ENCODE measurements at places on chromosomes 7 and 10.

- no peak for DNase-seq
Measured at GRCh38 chr7:134355927-134356326, 39.2 kb upstream of the SLC35B4 start.

DNA sequence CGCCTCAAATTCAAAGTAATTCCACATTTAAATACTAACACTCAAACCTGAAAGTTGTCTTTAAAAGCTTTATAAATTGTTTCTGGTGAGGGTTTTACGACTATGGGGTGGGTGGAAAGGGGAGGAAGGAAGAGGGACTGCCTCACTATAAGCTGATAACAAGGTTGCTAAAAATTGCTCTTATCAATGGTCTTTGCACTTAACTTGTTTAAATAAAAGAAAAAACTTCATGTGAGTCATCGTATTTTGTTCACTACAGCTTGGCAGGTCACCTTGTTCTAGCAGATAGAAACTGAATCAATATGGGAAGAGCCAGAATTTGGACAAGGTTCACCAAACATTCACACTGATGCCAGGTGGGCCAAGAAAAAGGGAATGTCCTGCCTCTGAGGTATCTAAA is 129.2 kb downstream of the TES start:
- DNase-seq, result no peak

DNA sequence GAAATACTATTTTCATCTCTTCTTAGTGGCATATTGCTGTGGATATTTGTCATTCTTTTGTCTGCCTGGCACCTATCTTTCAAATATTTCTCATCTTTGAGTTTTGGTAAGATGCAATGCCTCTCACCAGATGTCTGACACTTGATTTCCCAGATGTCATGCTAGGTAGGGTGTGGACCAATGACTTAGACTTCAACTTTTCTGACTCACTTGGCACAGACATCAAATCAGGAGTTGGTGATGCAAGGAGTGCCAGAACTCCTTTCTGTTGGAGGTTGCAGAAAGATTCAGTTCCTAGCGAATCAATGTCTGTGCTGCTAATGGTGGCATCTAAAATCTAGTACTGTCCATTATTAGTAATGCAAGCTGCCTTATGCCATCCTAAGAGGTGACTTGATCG is 216.9 kb upstream of the FERD3L start:
- no peak for DNase-seq

DNA sequence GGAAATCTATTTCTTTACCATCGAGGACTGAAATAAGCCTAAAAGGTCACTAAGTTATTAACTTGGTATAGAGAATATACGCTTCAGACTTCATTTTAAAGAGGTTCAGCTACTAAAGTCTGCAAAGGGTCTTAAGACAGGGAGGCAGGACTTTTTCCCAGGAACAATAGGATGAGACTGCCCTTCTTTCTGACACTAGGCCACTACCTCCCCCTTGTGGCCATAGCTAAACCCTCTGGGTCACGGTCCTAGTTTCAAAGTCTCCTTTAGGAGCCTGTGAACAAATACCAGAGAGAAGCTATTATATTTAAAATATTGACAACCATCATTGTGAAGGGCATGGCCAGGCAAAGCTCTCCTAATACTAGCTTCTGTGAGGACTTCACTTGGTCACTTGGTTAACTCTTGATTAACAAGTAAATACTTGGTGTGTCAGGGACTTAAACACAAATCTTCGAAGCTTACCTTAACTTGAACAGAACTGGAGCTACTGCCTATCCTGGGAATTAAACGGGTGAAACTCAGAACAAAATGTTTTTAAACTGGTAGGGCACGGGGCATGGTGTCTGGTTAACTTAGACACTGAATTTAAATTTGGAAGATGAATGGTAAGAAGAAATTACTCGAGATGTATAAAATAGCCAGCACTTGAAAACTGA is 75.6 kb downstream of the CCDC6 start:
- no peak for DNase-seq

- no peak for DNase-seq
Measured at GRCh38 chr10:71075759-71076472, 136.5 kb upstream of the UNC5B start.

GRCh38 chr7:122468945-122469344 is 164.4 kb upstream of the FEZF1 start:
- no peak for DNase-seq

DNA sequence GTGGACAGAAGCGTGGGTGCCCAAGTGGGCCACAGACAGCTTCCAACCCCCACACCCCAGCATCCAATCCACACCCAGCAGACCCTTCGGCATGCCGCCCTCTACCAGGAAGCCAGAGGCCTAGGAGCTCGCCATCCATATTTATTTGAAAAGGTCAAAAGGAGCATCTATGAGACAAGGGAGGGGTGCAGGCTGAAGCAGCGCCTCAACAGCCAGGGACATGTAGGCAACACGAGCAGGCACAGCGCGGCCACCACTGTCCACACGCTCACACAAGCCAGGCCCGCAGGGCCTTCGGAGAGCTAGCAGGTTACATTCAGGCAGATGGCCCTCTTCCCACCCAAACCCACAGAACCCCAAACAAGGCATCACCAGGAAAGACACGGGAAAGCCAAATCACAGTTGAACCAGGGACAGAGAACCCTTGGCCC is 34.6 kb downstream of the PSAP start:
- DNase-seq, result no peak

DNA sequence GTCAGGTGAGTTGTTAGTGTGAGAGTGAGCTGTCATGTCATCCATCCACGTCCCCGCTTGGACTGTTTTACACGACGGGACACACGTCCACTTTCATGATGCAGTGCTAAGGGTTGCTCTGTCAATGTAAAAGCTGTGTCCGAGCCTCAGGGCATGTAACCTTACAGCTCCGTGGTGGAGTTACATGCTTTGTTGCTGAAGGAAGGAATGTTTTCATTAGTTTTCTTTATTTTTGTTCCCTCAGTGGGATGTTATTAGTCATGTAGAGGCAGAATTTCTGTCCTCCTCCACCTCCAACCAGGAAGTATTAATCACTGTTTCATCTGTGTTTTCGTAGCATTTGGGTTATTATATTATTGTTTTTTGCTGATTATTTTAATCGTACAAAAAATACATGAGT is 88.6 kb downstream of the NRG3 start:
- DNase-seq, result no peak

- peak; percentile 57 for DNase-seq
Measured at GRCh38 chr10:33134011-33134751, 176.2 kb upstream of the ITGB1 start.

GRCh38 chr7:49692516-49692915 is 80.9 kb upstream of the VWC2 start:
- DNase-seq, result no peak

DNA sequence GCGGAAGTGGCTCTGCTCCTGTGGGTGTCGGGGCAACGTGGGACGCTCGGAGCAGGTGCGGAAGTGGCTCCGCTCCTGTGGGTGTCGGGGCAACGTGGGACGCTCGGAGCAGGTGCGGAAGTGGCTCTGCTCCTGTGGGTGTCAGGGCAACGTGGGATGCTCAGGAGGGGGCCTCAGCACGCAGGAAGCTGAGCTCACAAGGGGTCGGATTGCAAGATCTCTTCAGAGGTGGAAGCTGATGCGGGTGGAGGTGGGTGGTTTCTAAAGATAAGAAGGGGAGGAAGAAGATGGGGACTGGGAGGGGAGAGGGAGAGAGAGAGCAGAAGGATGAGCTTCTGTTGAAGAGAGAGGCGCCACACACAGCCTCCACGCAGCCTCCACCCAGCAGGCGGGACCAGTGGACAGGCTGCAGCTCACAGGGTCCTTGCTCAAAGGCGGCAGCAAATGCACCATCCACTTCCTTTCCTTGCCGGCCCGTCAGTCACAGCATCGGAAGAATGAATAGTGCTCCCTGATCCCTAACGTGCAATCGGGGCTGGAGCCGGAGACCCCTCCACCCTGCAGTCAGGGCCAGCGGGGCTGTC is 78.7 kb downstream of the PTPRN2 start:
- no peak for DNase-seq

DNA sequence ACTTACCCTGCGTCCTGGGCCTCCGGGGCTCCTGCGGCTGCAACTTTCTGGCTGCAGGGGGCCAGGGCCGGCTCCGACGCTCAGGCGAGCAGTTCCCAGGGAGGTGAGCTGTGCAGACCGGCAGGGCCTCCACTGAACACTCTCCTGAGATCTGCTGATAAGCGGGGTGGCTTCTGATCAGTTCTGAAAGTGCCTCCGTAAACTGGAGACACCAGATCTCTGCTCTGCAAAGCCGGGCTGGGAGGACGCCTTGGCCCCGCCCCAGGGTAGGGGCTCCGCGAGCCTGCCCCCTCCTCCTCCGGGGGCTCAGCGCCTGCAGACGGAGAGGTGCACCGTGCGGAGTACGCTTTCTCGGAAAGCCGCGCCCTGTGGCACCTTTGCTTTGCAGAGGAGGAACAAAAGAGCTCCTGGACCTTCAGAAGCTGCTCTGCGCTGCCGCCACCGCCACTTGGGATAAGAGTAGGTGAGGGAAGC is 141.3 kb upstream of the VKORC1L1 start:
- DNase-seq, result no peak

DNA sequence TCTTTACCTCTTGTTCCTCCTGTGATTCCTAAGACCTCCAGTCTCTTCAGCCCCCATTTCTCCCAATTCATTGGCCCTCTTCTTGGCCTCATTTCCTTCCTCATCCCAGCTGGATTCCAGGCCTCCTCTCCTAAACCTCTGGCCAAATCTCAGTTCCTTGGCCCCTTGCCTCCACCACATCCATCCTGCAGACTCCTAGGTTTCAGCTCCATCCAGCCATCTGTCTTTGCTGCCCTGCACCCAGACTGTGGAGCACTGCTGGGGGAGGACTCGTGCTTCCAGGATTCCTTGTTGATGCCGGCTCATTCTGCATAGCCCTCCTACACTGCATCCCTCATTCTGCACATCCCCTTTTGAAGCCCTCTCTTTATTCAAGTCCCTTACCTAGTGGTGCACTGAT is 6.7 kb downstream of the PLAC9 start:
- no peak for DNase-seq

- DNase-seq, result no peak
Measured at GRCh38 chr10:30917789-30918188, 113.9 kb downstream of the ZNF438 start.

DNA sequence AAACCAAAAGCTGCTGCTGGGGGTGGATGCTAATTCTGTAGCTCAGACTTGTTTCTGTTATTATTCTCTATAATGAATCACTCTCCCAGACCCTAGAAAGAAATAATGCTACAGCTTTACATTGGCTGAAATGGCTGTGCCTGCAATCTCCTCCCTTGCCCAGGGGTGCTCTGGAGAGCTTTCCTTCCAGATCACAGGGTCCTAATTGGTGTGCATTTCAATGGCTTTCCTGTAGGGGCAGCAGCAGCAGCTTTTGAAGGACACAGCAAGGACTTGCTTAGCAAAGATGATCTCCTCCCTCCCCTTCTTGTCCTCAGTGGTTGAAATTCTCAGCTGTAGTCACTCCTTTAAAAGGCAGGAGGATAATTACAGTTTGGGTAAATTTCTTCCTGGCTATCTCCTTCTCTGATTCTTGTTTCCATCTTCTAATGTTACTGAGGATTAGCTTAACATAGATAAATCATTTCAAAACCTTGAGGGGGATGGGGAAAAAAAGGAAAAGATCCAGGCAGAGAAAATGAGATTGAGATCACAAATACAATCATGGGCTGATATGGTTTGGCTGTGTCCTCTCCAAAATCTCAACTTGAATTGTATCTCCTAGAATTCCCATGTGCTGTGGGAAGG is 120.2 kb upstream of the CTTNBP2 start:
- no peak for DNase-seq

GRCh38 chr7:141992156-141992555 is 3.5 kb upstream of the MGAM start:
- DNase-seq, result no peak

- no peak for DNase-seq
Measured at GRCh38 chr7:138278601-138279000, 181.5 kb upstream of the TRIM24 start.

DNA sequence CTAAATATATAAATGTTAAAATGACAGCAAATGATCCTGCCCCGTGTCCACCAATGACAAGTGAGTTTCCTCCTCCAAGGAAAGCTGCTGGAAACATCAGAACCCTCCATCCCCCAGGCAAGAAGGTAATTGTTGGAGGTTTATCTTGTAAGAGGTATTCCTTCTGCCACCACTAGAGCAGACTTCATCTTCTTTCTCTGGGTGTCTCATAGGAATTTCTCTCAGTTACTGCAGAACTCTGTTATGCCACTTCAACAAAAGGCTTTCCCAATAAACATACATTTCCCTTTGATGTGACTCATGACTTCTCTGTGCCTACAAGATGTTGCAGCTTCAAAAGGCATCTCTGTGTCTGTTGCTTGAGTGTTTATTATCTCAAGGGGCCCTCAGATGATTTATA is 279.1 kb downstream of the BMPER start:
- DNase-seq, result no peak

DNA sequence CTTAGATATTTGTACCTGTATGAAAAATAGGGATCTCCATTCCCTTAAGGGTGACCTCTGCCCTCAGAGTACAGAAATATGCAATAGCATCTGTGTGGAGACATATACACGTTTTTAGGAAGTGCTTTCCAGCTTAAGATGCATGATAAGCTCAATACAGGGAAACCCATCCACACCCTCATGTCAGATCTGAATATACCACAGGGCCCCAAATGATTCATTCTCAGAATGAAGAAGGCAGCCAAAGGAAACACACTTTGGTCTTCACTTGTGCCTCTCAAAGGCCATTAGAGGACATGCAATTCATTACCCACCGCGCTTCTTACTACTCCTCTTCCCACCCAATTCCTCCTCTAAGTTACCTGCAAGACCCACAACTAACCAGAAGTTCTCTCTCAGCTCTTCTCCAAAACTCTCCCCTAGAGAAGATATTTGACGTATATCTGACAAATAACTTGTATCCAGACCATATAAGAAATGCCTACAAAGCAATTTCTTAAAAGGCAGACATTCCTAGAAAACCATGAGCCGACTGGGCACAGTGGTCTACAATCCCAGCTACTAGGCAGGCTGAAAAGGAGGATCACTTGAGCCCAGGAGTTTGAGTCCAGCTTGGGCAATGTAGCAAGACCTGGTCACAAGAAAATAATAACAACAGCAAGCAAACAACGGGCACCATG is 103.0 kb downstream of the OAT start:
- no peak for DNase-seq

DNA sequence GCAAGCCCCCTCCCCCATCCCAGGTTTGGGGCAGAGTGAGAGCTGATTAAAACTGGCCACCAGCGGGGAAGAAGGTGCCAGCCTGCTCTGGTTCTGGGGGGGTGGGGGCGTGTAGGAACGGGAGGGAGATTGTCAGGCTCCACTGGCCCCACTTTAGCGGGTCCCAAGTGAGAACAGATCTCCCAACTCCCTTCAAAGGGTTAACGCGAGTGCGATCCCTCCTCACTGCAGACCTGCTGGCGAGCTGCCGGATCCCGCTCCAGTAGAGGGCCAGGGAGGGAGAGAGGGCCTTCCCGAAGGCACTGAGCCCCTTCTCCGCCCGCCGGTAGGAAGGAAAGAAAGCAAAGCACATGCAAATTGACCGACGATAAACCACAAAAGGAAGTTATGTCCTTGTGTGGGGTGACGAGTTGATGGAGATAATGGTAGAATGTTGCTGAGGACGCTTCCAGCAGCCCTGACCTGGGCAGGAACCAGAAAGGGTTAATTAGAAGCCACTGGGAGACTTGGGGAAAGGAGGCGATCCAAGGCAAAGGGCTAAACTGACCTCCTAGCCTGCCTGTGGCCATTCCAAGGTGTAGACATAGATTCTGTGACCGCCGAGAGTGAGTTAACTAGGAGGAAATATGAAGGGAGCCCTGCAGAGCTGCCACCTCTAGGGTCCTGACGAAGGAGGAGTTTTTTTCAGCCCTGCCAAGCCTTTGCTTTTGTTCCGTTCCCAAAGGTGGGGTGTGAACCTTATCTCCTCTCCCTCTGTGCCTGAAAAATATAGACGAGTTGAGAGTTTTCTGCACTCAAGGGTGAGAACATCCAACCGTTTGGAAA is 1.5 kb downstream of the NRG3 start:
- no peak for DNase-seq

GRCh38 chr7:72335561-72336381 is 76.4 kb downstream of the CALN1 start:
- DNase-seq, result no peak
